ENCODE measurements at places on chromosomes 1 and 21.

DNA sequence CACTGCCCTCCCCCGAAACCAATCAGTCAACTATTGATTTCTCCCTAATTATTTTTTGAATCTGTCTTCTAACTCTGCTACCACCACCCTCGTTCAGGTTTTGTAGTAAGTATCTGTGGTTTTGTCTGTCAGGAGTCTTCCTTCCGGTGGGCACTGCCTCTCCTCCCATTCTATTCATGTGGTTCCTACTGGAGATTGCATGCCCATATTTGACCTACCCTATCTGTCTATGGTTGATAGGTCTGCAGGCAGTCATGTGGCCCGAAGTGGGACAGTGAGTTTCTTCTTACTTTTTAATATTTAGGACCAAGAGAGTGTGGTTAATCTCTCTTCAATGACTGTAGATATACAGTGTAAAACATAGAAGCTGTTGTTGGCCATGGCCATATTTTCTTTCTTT lies 17.8 kb upstream of the MAST2 start:
- DNase-seq: no peak
- H3K36me3 ChIP-seq: no peaks in the 10 kb centered on the region
- H3K27me3 ChIP-seq: no peaks in the 10 kb centered on the region
- no peaks in the 10 kb centered on the region for H3K4me1 ChIP-seq
- H3K27ac ChIP-seq: no peak overlapping the region

- no peaks in the 10 kb centered on the region for H3K4me1 ChIP-seq
- no peak overlapping the region for H3K4me3 ChIP-seq
- DNase-seq: no peak
These were observed 7.6 kb downstream of the C1orf87 start for GRCh38 chr1:60066001-60066400.

DNA sequence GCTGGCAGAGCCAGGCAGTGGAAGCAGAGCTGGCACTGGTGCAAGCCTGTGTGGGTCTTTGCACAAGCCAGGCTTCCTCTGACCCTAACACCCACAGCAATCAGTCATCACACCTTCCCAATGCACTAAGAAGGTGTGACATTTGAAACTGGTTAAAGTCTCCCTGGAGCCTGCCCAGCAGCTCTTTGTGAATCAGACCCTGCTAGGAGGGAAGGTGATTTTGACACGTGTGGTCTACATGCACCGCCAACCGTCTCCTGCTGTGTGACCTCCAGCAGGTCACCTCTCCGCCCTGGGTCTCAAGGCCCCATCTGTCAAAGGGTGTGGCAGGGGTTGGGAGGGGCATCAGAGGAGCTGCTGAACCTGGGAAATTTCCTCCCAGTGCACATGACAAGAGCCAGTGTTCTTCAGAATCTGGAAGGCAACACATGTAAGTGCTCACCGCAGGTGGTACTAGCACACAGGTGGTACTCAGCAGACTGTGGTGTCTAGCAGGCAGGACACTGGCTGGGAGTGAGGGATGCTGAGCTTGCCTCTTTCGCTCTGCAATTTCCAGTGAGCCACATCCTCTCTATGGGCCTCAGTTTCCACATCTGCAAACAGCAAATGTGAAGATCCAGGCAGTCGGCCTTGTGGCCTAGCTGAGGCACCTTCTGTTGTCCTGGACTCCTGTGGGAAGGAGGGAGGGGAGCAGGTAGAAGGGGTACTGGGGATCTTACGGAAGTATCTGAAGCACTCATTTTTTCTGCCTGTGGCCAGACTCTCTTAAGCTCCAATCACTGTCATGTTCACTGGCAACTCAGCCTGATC lies 123.2 kb downstream of the DMRTB1 start:
- H3K4me1 ChIP-seq: no peaks in the 10 kb centered on the region
- no peak overlapping the region for H3K4me3 ChIP-seq
- no peaks in the 10 kb centered on the region for H3K36me3 ChIP-seq
- no peaks in the 10 kb centered on the region for H3K27me3 ChIP-seq

DNA sequence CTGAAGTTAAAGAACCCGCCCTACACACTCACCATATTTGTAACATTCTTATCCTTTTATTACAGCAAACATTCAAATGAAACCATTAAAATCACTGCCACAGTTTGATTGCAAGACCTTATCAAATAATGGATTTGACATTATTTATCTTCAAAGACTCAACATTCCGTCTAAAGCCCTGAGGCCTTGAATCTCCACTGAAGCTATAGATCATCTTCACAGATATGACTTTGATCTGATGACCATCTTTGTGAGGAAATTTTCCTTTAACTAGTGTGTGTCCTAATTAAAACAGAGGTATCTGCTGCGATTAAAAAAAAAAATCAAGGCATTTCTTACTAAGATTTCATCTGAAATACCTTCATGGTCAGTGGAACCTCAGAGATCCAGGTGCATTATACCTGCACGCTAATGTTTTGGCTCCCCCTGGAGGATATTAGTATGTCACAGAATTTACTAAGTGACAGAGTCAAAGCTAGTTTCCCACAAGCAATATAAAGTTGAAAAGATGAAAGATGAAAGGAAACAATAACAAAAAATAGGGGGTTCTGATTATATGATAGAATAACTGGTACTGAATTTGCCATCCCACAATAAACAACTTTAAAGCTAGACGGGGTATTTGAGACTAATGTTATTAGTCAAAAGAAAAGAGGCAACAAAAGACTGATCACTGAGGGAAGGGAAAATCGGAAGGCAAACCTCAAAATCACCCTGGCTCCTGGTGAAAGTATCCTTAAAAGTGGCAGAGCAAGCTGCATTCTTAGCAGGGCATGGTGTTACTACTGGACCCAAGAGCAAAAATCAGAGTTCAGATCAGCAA lies 923.4 kb downstream of the NCAM2 start:
- H3K4me3 ChIP-seq: no peak overlapping the region
- no peaks in the 10 kb centered on the region for H3K4me1 ChIP-seq
- H3K27me3 ChIP-seq: peaks cover 7% of the 10 kb centered on the region
- H3K27ac ChIP-seq: no peak overlapping the region
- DNase-seq: no peak

- H3K27ac ChIP-seq: peak overlapping the region; percentile 23
- H3K36me3 ChIP-seq: no peaks in the 10 kb centered on the region
- H3K4me3 ChIP-seq: peak overlapping the region; percentile 60
- H3K4me1 ChIP-seq: peaks cover 5% of the 10 kb centered on the region
These were observed 979 bp downstream of the PIGM start for GRCh38 chr1:160030657-160031364.

GRCh38 chr1:168603501-168604110 lies 27.2 kb downstream of the XCL1 start:
- H3K4me3 ChIP-seq: no peak overlapping the region
- DNase-seq: no peak
- no peaks in the 10 kb centered on the region for H3K27me3 ChIP-seq
- no peaks in the 10 kb centered on the region for H3K36me3 ChIP-seq

DNA sequence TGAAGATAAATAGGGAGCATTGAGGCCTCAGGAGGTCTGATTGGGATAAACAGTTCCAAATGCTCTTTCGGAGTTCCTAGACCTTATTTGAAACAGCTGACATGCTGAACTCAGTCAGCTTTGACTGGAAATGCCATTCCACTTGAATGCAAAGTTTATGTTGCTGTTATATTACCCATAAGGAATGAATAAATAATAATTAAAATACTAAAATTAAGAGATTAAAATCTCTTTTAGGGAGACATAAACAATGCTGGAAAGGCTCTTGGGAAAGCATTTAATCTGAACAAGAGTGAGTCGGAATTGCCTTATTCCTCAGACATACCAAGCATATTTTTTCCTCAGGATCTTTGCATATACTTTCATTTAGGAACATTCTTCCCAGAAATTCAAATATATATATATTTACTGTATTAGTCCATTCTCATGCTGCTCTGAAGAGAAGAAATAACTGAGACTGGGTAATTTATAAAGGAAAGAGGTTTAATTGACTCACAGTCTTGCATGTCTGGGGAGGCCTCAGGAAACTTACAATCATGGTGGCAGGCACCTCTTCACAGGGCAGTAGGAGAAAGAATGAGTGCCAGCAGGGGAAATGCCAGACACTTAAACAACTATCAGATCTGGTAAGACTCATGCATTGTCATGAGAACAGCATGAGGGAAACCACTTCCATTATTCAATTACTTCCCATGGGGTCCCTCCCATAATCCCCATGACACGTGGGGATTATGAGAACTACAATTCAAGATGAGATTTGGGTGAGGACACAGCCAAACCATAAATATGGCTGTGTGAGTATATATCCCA lies 318.2 kb upstream of the PLXNA2 start:
- no peaks in the 10 kb centered on the region for H3K36me3 ChIP-seq
- no peaks in the 10 kb centered on the region for H3K27me3 ChIP-seq
- no peak for DNase-seq
- no peak overlapping the region for H3K27ac ChIP-seq

DNA sequence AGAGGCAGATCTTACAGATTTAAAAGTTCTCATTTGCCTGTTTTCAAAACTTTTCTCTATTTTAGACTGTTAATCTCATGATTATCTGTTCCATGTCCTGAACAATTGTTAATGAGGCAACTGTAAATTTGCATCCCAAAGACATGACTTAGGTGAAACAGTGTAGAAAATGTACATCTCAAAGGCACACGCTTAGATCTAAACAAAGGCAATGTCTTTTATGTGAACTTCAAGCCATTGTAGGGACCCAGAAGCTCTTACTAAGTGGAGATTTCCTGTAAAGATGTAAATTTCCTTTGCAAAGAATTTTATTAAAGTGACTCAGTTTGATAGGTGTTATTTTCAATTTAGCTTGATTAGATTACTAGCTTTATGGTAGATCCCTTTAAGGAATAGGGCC lies 125.2 kb upstream of the F3 start:
- H3K36me3 ChIP-seq: no peaks in the 10 kb centered on the region
- H3K27me3 ChIP-seq: no peaks in the 10 kb centered on the region
- H3K4me1 ChIP-seq: no peaks in the 10 kb centered on the region
- no peak for DNase-seq
- no peak overlapping the region for H3K27ac ChIP-seq

DNA sequence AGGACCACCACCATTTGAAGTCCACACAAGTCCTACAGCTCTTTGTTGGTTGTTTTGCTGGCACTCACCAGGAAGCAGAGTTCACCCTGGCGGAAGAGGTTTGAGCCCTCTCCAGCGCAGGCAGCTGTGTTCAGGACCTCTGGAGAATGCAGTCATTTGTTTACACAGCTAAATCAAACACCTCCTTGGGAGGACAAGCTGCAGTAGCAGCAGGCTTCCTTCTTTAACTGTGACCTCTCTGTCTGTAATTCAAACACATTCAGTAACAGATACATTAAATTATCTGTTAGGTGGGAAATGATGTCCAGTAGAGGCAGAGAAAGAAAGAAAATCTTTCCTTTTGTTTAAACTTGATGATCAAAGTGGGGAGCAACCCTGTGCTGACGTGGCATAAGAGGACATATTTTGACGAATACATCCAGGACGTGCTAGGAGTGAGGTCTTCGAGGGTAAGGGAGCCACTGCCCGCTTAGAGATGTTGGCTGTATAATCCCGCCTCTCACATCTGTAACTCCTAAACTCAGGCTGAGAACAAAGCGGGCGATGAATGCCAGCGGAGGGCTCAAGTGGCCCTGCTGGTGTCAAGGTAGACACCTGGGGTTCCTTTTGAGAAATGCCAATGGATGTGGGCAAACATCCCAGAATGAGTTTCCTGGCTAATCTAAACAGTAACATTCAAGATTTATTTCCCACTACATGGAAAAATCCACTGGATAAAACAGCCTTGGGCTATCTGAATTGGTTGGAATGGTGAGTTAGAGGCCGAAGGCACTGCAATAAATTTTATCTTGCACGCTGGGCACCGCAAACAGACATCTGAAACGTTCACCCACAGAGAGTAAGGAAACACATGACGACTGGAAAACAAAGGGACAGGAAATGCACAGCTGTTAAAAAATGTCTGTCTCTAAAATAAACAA lies 51.7 kb downstream of the ABCA4 start:
- H3K4me1 ChIP-seq: no peaks in the 10 kb centered on the region
- DNase-seq: no peak
- no peaks in the 10 kb centered on the region for H3K27me3 ChIP-seq
- H3K36me3 ChIP-seq: no peaks in the 10 kb centered on the region
- H3K4me3 ChIP-seq: no peak overlapping the region

DNA sequence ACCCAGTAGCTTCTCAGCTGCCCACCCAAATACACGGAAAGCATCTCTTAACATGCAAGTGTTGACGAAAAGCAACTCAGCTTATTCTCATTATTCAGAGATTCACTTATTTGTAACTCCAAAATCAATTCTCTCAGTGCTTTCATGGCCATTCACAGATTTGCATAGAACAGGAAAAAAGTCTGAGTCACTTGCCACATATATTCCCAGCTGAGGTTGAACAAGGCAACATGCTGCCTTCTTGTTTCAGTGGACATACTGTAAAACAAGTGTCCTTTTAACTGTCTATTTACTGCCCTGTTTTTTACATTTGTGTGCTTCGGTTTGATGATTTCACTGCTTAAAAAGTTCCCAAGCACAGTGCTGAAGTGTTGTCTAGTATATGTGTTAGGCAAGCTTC lies 273.0 kb downstream of the LTN1 start:
- H3K4me1 ChIP-seq: no peaks in the 10 kb centered on the region
- H3K4me3 ChIP-seq: no peak overlapping the region
- H3K27me3 ChIP-seq: no peaks in the 10 kb centered on the region
- DNase-seq: no peak
- H3K27ac ChIP-seq: no peak overlapping the region

- DNase-seq: no peak
- peaks cover 55% of the 10 kb centered on the region for H3K4me1 ChIP-seq
- peaks cover 82% of the 10 kb centered on the region for H3K36me3 ChIP-seq
- H3K27me3 ChIP-seq: no peaks in the 10 kb centered on the region
- peak overlapping the region; percentile 83 for H3K27ac ChIP-seq
- H3K4me3 ChIP-seq: no peak overlapping the region
These were observed 68.0 kb downstream of the UCK2 start for GRCh38 chr1:165895451-165895871.

DNA sequence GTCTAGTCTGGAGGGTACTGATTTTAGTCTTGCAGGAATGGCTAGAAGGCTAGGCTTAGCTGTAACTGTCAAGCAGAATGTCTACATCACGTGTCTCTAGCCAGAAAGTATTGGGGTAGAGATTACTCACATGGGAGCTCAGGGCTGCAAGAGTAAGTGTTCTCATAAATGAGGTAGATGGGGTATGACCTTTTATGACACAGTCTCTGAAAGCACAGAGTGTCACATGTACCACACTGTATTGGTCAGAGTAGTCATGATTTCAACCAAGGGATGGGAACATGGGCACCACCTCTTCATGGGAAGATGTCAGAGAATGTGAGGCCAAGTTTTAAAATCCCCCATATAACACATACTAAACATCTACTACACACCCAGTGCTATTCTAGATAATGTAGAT lies 2.9 kb downstream of the FYB2 start:
- no peak overlapping the region for H3K27ac ChIP-seq
- DNase-seq: no peak
- H3K27me3 ChIP-seq: no peaks in the 10 kb centered on the region
- H3K4me3 ChIP-seq: no peak overlapping the region
- no peaks in the 10 kb centered on the region for H3K4me1 ChIP-seq

DNA sequence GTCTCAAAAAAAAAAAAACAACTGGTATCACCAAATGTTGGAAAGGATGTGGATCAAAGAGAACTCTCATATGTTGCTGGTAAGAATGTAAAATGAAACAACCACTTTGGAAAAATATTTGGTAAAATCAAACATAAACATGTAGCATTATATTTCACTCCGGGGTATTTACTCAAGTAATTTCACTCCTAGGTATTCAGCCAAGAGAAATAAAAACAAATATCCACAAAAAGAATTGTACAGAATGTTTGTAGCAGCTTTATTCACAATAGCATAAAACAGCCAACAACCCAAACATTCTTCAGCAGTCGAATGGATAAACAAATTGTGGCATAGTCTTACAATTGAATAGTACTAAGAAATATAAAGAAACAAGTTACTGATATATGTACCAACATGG lies 32.4 kb upstream of the ZSWIM5 start:
- no peak overlapping the region for H3K4me3 ChIP-seq
- no peak for DNase-seq
- no peaks in the 10 kb centered on the region for H3K36me3 ChIP-seq
- H3K27me3 ChIP-seq: no peaks in the 10 kb centered on the region
